Activated naive CD4-positive, alpha-beta T cell (primary cell): ENCODE measurements at places on chromosomes 3 and 15.

GRCh38 chr15:52795464-52796227, 5.5 kb upstream of the ONECUT1 start:
- no peak for DNase-seq

DNA sequence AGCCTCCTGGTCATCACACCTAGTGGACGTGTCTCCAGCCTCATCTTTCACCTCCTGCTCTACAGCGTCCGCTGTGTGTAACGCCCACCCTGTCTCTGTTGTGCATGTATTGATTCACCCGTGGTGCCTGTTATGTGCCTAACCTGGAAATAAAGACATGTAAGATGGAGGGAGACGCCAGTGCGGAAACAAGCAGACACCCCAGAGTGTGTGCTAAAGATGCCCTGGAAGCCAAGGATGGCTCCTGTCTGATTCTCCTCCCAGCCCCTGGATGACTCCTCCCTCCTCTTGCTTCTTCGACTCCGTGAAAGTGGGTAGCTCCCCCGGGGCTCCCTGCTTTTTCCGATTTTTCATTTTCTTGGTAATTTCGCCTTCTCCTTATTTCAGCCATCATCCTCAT, 241.8 kb downstream of the ADAMTS17 start:
- no peak for DNase-seq

GRCh38 chr15:83012636-83013035, 1.2 kb upstream of the C15orf40 start:
- no peak for DNase-seq

DNA sequence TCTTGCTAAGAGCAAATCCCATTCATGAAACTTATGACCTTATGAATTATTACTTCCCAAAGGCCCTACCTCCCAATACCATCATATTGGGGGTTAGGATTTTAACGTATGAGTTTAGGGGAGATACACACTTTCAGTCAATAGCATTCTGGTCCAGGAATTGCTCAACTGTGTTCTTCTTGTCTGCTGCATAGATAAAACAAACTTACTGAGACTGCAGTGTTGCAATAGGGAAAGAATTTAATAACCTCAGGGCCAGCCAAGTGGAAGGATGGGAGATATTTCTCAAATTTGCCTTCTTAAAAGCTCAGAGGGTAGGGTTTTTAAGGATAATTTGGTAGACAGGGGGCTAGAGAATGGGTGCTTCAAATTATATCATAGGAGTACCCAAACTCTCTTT, 625.8 kb downstream of the OTOL1 start:
- DNase-seq = no peak

- no peak for DNase-seq
Measured at GRCh38 chr3:52895418-52895817, 1.9 kb downstream of the STIMATE start.

GRCh38 chr3:196620161-196620604, 19.3 kb upstream of the NRROS start:
- DNase-seq = no peak

GRCh38 chr3:136070953-136071949, 105.7 kb downstream of the PPP2R3A start:
- no peak for DNase-seq

DNA sequence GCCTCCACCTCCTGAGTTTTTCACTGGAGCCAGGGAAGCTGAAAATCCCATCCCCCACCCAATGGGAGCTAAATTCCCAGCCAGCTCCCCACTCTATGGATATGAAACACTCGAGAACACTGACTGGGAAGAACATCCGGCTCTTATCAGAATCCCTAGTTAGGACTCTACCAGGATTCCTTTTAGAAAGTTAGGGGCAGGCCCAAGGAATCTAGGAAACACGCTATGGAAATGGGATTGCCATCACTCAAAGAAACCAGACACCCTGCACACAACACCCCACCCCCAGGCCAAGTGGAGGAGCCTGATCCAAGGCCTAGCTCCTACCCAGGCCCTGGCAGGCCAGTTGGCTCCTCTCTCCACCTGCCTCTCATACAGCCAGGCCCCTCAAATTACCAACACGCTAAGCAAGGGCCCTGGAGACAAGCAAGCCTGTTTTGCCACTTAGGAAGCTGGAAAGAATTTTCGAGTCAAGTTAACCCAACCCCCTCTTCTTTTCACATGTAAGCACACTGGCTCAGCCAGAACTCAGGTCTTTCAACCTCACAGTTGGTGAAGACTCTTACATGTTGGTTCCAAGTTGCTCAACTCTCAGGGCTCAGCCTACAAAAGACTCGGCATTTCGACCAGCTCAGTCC, 75.5 kb downstream of the RBPMS2 start:
- no peak for DNase-seq

- no peak for DNase-seq
Measured at GRCh38 chr15:79314811-79315210, 3.9 kb downstream of the TMED3 start.

GRCh38 chr3:146326875-146327543, 76.1 kb upstream of the PLSCR4 start:
- DNase-seq = no peak

GRCh38 chr15:90489944-90490343, 39.8 kb upstream of the CRTC3 start:
- DNase-seq = no peak

DNA sequence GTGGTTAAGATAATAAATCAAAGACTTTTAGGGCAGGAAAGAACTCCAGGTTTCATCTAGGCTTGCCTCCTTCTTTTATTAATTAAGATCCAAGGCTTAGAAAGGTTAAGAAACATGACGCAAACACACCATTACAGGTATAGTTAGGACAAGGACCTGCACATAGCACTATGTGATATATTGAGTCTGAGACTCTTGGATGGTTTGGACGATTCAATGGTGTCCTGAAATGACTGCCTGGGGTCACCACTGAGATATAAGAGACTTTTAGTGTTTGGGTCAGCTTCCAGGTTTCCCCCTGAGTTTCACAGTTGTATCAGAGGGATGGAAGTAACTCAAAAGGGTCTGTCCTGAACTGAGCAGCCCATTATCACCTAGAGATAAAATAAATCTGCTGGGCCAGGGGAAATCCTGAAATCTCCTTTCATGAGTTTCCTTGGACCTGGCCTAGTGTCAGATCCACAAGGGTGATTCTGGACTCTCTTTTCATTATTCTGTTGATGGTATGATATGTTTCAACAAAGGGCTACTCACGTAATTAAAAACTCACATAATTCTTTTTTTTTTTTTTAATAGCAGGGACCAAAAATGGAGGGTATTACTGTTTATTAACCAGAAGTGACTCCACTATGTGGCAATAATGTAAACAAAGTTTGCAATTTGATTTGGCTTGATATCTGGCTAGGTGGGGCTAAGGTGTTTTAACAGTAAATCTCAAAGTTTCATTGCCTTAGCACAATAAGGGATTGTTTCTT, 55.6 kb upstream of the ADGRG7 start:
- DNase-seq = no peak

DNA sequence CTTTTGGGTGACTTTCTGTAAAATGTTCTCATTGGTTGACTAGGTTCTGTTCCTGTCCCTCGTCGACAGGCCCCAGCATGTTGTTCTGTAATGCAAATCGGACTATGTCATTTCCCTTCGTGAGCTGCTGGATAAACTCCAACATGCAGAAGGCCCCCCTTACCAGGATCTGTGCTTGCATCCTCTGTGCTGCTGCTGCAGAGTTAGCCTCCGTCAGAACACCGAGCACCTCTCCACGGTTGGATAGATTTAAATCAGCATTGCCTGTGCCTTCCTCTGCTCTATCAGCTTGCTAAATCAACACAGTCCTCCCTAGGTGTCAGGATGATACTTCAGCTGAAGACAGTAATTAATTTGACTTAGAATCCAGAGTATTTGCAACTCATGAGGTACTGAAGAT, 12.7 kb upstream of the MINDY4B start:
- DNase-seq = no peak

- DNase-seq = no peak
Measured at GRCh38 chr3:128348805-128349531, 117.7 kb downstream of the DNAJB8 start.

DNA sequence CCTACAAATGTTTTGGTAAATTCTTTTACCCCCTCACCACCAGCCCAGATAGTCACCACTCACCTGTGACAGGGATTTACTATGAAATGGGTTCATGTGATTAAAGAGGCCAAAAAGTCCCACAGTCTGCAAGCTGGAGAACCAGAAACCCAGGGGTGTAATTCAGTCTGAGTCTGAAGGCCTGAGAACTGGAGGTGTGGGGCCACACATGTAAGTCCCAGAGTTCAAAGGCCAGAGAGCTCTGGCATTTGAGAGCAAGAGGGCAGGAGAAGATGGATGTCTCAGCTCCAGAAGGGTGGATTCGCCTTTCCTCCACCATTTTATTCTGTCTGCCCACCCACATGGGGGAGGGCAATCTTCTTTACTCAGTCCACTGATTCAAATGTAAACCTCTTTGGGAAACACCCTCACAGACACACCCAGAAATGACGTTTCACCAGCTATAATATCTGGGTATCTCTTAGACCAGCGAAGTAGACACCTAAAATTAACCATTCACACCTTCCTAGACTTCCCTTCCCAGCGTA, 11.9 kb downstream of the RTP3 start:
- DNase-seq = no peak

- no peak for DNase-seq
Measured at GRCh38 chr3:107589454-107589853, 66.7 kb downstream of the BBX start.

DNA sequence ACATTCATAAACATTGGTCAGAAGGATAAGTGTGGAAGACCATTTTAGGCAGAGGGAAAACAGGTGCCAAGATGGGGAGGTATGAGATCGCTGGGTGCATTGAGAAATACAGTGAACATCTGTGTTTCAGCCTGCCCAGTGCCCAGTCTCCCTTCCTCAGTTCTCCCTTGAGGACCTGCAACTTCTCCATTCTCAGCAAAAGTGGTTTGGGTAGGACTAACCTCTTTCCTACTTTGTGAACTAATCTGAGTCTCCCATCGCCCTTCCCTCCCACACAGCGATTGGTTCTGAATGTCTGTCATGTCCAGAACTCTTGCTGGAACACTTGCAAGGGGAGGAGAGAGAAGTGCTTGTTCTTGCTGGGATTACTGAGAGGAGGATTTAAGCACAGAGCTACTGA, 10.9 kb upstream of the CCNL1 start:
- DNase-seq = no peak
